OCI-LY7 (cell line): ENCODE measurements at places on chromosomes 6 and 20.

GRCh38 chr6:33914645-33915044 is 110.8 kb upstream of the MLN start:
- peak; percentile 11 for DNase-seq

DNA sequence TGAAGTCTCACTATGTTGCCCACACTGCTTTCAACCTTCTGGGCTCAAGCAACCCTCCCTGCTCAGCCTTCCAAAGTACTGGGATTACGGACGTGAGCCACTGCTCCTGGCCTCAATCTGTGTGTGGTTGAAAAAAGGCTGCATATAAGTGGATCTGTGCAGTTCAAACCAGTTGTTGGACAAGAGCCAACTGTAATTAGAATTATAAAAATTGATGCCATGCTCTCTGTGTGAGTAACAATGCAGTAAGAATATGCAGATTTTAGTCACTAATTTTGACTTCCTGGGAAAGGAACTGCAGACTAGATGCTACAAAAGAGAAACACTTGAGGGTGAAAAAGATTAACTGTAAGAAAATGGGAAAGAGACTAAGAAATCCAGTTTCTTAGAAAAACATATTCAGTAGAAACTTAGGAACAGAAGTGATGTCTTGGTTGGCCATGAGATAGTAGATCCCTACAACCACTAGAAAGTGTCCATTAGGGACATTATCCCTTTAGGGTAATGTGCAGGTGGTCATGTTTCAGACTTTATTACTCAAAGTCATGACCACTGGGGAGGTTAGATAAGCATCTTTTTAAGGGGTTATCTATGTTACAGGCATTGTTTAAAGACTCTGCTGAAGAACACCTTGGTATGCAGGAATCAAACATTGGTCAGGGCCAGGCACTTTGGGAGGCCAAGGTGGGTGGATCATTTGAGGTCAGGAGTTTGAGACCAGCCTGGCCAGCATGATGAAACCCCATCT is 26.3 kb downstream of the ITCH start:
- DNase-seq: no peak

- DNase-seq: no peak
Observed at GRCh38 chr6:24249926-24250325, 107.9 kb downstream of the DCDC2 start.

DNA sequence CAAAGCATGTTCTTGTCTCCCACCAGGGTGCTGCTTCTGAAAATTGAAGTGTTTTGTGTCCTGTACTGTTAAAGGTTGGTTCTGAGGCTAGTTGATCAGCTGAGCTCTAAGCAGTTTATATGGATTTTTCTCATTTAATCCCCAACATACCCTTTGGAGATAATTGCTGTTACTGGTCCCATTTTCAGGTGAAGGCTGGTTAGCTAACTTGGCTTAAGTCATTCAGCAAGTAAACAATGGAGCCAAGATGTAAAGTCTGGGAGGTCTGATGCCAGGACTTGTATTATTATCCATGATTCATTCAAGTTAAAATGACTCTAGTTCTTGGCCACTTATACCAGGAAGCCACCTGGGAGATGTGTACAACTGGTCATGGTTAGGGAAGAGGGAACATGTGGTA is 42.5 kb upstream of the FERMT1 start:
- DNase-seq: no peak

- peak; percentile 45 for DNase-seq
Observed at GRCh38 chr6:37021356-37022129, 16.1 kb downstream of the FGD2 start.
